Activated T-helper 1 cell treated with Interleukin-2 at 50 U/mL for 16 hours (primary cell): ENCODE measurements at places on chromosomes 5 and 9.
A peak's percentile ranks its signal among the peaks of the same experiment; 100 is the strongest.

DNA sequence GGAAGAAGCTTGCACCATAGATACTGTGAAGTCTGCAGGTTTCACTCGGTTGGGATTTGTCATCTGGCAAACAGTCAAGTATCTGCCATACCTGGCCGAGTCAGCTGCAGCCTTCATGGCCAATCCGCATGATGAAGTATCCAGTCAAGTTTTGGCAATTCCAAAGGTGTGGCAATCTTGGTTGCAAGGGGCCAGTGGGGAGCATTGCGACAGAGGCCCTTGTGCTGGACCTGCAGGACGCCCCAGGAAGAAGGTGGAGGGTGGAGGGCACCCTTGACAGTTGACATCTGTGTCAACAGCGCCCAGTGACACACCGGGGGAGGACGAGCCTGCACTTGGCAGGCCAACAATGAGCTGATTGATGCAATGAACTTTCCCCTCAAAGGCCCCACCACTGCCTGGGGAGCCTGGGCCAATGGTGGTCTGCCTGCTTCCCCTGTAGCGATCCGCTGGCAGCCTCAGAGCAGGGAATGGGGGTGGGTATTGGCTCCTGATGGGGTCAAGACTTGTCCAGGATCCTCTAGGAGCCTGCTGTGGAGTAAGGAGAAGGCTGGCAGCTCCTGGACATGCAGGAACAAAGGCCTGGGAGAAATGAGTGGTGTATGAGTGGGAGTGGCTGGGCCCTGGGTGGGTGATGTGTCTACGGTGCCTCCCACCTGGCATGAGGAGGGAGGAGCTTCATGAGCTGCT lies 122.8 kb upstream of the PITX1 start:
- no peak for DNase-seq

GRCh38 chr5:172856336-172856735 lies 22.3 kb downstream of the ERGIC1 start:
- DNase-seq = no peak

GRCh38 chr9:95433096-95433819 lies 83.5 kb downstream of the PTCH1 start:
- no peak for DNase-seq

DNA sequence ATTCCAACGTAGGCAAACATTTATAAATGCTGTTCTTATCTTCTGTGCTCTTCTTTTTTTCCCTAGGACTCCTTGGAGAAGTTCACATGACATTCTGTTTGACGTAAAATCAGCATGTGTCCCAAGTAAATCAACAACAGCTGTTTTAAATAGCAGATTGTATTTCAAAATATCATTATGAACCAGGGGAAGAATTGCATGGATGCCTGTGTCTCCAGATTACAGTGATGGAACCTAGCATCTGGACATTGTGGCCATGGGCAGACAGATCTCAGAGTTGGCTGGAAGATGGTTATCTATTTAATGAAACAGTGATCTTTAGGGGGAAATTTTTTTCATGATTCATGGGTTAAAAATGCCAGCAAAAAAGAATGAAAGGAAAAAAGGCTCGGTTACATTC lies 222.0 kb downstream of the MAN2A1 start:
- no peak for DNase-seq

- no peak for DNase-seq
These were observed 11.9 kb upstream of the COL15A1 start for GRCh38 chr9:98931600-98932389.

DNA sequence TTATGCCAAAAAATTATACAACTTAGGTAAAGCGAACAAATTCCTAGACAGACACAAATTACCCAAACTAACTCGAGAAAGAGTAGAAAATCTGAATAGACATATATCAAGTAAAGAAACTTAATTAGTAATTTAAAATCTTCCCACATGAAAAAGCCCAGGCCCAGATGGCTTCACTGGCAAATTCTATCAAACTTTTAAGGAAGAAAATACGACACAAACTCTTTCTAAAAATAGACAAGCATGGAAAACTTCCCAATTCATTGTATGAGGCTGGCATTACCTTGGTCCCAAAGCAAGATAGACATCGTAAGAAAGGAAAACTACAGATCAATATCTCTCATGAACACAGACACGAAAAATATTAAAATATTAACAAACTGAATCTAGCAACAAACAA lies 135.3 kb downstream of the DRD1 start:
- no peak for DNase-seq

DNA sequence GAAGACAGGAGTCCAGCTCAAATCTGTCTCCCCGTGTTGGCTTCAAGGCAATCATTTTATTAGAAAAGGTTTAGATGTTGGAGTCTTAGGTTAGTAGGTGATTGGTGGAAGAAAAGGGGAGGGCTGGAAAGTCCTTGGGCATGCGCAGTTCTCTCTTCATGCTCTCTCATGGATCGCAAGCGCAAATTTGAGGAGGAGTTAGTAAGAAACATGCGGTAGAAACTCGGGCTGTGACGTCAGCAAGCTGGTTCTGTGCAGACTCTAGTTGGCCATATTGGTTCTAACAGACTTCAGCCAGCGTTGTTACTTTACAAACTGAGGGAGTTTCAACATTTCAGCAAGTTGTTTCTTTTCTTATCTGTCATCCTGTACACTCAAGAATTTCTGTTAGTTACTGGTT lies 392.2 kb downstream of the CDK5RAP2 start:
- DNase-seq = no peak

DNA sequence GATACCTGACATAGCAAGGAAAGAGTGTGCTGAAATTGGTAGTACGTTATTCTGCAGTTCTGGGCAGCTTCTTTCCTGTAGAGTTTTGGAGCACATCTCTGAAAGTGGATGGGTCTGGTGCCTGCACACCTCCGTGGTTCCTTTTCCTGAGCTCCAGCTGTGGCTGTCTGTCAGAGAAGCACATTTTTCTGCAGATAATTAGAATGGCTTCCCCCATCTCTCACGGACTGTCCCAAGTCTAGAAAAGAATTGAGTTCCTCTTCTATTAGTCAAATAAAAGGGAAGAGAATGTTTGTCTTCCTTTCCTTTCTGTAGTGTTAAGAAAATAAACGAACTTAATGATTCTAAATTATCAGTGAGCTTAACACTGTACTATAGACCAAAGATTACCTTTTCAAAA lies 55.7 kb downstream of the VCAN start:
- DNase-seq = no peak

- DNase-seq = no peak
These were observed 70.0 kb upstream of the RAD23B start for GRCh38 chr9:107213080-107213479.

GRCh38 chr9:98518556-98518955 lies 190.2 kb downstream of the GABBR2 start:
- no peak for DNase-seq

GRCh38 chr9:131227112-131227958 lies 49.0 kb downstream of the FAM78A start:
- DNase-seq = no peak

- DNase-seq = no peak
These were observed 1.8 kb downstream of the AUH start for GRCh38 chr9:91359734-91360470.

- peak; percentile 18 for DNase-seq
These were observed 802 bp downstream of the SPIN1 start for GRCh38 chr9:88388886-88389605.

- peak; percentile 59 for DNase-seq
These were observed 27.6 kb upstream of the TCF7 start for GRCh38 chr5:134086943-134087305.

DNA sequence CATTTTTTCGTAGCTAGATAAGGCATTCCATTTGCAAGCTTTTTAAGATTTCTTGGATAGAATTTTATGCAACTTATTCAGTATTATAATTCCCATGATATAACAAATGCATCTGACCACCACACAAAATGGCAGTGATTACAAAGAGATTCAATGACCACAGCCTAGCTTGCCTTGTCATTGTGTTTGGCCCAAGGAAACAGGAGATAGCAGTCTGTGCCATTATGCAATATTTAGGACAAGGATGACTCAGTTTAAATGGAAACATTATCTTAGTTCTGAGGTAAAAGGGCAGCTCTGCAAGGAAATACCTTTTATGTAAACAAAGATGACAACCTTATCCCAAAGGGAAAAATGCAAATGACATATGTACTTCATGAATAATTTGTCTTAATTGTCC lies 89.8 kb downstream of the NUDT12 start:
- DNase-seq = no peak

- DNase-seq = no peak
These were observed 147.5 kb upstream of the CDKN2B start for GRCh38 chr9:22156586-22156985.

- no peak for DNase-seq
These were observed 7.3 kb downstream of the CSF1R start for GRCh38 chr5:150078802-150079689.

GRCh38 chr9:14215614-14216013 lies 98.3 kb downstream of the NFIB start:
- no peak for DNase-seq

DNA sequence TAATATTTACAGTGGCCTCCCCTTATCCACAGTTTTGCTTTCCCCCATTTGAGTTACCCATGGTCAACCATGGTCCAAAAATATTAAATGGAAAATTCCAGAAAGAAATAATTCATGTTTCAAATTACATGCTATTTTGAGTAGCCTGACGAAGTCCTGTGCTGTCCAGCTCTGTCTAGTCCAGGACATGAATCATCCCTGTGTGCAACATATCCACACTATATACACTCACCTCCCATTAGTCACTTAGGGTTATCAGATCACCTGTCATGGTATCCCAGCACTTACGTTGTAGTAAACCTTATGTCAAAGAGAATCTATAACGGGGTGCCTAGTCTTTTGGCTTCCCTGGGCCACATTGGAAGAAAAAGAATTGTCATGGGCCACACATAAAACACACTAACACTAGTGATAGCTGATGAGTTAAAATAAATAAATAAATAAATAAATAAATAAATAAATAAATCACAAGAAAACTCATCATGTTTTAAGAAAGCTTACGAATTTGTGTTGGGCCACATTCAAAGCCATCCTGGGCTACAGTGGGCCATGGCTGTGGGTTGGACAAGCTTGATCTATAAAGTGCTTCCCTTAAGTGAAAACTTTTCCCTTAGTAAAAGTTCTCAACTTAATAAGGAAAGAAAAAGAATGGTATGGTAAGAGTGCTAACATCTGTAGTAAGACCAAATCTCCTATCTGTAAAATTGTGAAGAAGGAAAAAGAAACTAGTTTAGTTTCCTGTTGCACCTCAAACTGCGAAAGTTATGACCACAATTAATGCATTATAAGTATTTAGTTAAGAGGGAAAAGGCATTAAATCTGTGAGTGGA lies 15.9 kb upstream of the OMD start:
- DNase-seq = no peak

- no peak for DNase-seq
These were observed 12.0 kb downstream of the PDGFRB start for GRCh38 chr5:150143350-150144245.
